ENCODE measurements at places on chromosomes 11 and 22.

DNA sequence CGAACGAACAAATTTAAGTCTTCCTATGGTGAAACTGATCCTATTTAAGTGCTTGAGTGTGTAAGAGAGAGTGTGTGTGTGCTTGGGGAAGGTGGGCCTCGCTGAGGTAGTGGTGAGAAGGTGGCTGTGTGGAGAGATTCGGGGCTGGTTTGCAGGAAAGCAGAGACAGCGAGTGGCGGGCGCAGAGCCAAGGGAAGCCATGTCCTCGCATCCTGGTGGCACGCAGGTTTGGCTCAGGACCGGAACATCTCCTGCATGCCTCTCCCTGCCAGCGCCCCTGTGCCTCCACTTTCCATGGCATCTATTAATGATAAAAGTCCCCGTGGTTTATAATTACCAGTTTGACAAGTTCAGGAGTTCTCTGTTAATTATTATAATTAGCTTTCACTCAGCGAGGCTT, 383.1 kb upstream of the CADM1 start:
- no peak for DNase-seq

DNA sequence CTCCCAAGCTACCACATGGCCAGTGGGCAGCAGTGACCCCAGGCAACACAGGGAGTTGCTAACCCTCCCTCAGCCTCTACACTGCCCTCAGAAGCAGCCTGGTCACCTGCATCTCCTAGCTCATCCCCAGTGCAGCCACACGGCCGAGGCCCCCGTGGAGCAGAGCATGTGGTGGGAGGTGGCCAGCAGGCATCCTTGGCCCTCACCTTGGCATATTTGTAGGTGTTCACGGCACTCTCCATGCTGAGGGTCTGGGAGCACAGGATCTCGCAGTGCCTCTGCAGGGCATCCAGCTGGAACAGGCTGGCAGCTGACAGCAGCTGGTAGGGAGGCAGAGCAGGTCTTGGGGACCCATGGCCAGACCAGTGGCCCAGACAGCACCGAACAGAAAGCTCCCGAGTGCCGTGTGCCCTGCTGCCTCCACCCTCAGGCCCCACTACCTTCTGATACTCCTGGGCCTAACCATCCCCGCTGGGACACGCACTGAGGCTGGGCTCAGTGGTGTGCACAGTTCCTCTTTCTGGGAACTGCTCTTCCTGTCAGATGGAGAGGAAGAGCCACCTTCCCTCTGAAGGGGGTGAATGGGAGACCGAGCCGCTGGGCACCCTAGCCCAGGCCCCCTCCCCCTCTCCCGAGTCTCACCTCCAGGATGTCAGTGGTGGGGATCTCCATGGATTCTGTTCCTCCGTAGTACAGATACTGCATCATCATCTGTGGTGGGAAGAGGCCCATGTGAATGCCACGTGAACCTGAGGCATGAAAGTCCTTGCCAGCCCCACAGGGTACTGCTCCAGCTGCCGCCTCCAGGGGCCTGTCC, 48.8 kb downstream of the NAT10 start:
- no peak for DNase-seq

DNA sequence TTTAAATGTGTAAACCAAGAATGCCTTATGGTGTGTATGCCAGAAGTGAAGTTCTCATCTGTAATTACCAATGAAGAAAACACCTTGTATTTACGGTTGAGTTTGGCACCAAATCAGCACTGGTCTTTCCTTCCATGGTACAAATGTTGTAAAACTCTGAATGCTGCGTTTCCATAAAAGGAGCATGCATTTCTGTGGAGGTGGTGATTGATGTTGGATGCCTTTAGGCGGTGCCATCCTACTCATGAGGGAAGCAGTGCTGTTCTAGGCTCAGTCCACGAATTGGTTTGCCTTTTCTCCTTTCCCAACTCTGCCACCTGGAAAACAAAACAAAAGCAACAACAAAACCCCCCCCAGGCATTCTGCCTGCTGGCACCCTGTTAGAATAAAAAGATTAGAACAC, 124.4 kb downstream of the TEAD1 start:
- DNase-seq, result no peak

DNA sequence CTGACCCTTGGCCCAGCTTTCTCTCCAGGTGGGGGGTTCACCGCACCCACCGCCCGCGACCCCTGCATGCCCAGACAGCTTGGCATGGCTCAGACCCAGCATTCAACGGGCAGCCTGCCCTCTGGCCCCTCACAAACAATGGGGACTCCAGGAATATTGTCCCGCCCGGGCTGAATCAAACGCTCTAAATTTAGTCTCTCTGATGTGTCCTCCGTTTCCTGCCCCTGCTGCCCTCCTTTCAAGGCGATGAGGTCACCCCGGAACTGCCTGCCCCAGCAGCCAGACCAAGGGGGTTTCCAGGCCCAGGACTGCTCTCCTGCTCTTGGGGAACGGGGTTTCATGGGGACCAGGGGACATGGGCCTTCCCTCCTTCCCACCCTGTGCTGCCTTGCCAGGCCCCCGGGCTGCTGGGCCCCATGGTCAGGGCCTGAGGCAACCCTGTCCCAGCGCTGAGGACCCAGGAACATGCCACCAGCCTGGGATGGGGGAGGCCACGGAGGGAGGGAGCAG, 10.1 kb upstream of the PDGFB start:
- DNase-seq, result peak; percentile 44

DNA sequence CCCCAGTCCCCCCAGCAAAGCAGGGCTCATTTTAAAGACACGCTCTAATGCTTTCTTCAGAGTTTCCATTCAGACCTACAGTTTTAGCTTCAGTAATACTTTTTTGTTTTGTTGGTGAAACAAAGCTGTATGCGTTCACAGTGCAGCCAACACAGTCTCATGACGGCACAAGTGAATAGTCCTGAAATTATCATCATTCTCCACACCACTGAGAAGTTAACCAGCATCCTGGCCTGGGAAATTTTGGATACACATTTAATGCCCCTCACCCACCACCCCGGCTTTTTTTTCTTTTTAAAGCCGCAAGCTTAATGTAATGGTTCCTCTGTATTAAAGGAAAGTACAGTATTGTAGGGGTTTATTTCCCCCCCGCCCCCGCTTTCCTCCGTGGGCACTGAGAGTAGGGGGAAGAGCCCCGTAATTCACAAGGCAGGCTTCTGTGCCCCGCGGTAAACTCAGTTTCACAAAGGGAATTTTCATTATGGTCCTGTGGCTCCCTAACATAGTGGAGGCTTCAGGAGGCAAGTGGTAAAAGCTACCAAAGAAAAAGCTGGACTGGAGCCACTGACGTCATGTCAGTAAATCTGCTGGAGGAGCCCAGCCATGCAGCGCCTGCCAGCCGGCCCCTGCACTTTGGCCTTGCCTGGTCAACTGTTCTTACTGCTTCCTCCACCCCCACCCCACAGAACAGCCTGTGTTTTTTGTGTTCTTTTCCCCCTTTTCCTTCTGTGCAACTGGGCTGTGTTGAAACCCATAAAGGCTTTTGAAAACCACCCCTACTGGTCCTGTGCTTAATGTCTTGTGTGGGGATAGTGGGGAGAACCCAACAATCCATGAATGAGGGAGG, 18.2 kb downstream of the TEAD1 start:
- peak; percentile 89 for DNase-seq

DNA sequence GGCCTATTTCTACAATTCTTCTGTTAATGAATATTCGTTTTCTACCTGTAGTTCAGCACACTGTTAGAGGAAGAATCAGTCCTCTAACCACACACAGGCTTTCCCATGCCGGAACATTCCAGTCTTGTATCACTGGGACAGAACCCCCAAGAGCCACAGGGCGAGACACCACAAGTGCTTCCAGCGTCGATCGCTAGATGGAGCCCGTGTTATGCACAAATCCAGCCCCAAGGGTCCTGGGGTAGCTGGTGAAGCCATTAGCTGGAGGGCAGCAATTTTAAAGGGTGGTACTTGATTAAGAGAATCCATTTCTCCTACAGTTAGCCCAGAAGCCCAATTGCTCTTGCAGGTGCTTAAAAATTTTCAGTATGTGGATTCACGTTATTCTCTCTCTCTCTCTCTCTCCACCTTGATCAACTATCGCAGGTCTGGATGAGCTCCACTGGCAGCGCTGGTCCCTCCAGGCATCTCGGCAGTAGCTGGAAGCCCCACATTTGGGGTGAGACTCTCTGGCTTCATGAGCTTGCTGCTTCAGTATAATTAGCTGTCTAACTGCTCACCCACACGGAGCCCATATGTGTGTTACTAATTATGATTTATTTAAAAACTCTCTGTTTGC, 148.2 kb upstream of the SNX19 start:
- DNase-seq, result peak; percentile 73

GRCh38 chr11:57345555-57346211, 7.5 kb downstream of the P2RX3 start:
- DNase-seq, result peak; percentile 65

- peak; percentile 39 for DNase-seq
These were observed 254.8 kb downstream of the CNTN5 start for GRCh38 chr11:99275521-99275920.

DNA sequence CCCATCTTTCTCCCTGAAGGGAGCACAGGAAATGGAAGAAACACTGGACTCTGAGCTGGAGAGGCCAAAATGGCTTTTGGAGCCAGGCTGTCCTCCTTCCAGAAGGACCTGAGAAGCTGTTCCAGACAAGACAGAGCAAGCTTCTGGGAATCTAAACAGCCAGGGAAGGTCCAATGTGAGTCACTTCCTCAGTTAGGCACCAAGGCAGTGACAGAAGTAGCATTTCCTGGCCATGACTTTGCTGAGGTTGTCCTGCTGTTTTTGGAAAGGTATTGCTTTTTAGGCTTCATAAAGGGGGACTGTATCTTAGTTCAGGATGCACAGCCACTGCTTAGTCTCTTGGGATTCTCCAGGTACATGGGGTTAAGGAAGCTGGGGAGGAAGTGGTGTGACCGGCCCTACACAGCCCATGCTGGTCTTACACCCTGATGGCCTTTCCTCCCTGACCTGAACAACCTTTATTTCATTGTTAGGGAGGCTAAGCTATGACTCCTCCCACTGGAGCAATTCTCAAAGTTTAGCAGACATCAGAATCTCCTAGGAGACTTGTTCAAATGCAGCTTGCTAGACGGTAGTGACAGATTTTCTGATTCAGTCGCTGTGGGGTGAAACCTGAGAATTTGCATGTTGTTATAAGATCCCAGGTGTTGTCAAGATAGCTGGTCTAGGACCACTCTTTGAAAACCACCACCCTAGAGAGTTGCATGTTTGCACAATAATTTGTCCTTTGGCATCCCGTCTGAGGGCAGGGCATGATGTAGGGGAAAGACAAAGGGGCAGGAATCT, 6.8 kb upstream of the INSC start:
- no peak for DNase-seq

DNA sequence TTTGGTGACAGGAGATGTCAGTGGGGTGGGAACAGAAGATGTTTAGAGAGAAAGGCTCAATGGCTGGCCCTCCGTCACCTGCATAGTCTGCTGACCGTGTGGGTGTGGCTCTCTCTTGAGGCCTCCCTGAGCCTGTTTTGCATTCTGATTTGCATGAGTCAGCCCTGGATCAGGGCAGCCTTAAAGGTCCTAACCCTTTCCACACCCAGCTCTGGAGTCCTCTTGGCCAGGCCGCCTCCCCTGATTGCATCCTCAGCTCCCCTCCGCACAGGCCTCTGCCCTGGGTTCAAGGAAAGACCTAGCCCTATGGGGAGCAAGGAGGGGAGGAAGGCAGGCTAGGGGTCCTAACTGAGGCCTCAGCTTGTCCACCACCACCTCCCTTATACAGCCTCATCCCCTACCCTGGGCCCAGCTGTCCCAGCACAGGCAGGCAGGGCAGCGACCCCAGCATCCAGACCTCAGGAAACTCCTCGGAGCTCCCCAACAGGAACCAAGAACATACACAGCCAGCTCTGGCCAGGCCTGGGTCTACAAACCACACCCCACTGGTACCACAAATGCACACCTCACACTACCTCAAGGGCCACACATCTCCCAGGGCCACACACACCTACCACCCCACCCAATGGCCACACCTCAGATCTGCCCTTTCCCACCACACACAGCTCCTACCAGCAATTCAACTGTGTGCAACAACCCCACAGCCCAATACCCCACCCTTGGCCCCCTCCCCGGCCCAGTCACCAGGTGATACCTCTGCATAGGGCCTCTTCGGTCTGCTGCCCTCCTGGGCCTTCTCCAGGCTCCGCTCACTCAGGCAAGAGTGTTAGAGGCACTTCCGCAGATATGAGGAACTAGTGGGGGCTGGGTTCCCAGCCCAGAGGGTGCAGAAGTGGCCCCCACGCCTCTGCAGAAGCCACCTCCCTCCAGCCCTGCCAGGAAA, 13.7 kb downstream of the ARAP1 start:
- peak; percentile 25 for DNase-seq

- DNase-seq, result peak; percentile 91
These were observed 125.0 kb upstream of the ARHGAP42 start for GRCh38 chr11:100562128-100562527.

- no peak for DNase-seq
These were observed 6.4 kb downstream of the SLC29A2 start for GRCh38 chr11:66365166-66365565.

DNA sequence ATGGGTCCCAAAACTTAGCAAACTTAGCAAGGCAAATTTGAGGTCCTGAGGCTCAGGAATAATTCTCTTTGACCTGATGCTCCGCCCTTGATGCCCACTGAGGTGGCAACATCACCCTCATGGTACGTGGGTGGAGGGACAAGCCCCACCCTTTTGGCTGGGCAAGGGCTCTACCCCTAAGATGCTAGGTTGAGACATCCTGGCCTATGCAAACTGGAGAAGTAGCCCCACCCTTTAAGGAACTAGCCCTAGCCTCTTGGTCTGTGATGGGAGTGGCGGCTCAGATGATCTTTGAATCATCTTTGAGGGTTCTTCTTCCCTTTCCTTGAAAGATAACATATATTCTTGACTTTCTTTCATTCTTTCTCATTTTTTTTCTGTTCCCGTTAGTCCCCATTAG, 32.9 kb downstream of the CABIN1 start:
- no peak for DNase-seq

GRCh38 chr11:122440811-122441665, 214.5 kb upstream of the UBASH3B start:
- DNase-seq, result peak; percentile 14

DNA sequence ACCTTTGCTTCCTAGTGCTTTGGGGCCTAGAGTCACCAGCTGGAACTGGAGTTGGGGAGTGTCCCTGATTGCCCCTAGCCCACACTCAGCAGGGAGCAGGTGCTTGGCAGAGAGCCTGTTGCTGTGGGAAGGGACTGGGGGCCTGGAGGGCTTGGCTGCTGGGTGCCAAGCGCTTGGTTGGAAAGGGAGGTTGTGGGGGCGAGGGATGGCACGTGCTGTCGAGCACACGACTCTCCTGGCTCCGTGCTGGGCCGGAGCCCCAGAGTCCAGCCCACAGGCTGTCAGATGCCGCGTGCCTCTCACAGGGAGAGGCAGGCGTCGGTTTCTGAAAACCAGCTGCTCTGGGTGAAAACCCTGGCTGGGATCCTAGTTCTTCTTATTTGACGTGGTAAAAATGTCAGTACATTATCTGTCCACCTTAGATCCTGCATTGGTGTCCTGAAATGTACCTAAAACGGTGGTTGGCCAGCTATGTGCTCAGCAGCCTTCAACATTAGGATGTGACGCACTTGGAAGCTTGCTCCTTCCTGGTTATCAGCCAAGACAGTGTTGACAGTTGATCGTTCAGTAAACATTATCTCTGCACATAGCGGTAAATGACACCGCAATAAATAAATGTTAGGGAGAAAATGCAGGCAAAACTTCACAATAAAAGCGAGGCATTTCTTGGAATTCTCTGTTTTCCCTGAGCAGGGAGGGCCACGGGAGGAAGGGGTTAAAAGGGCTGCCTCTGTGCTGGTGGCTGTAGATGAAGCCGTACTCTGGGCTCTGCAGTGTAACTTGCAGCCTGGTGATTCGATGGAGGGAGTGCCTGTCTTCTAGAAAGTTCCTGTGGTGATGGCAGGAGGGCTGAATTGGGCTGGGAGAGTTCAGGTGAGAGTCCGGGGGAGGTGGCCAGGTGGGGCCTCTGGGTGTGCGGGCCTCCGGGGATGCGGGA, 29.2 kb downstream of the GRAMD4 start:
- no peak for DNase-seq
